Stimulated activated CD8-positive, alpha-beta memory T cell treated with anti-CD3 and anti-CD28 coated beads, Interleukin-4, amount 100 ng/mL, for 1 hour (primary cell): ENCODE measurements at places on chromosomes 16 and 17.
A peak's percentile ranks its signal among the peaks of the same experiment; 100 is the strongest.

GRCh38 chr16:57003439-57004386, 14.4 kb downstream of the NLRC5 start:
- no peak for DNase-seq

- DNase-seq = peak; percentile 59
Observed at GRCh38 chr17:1486802-1487695, 5.4 kb downstream of the MYO1C start.

DNA sequence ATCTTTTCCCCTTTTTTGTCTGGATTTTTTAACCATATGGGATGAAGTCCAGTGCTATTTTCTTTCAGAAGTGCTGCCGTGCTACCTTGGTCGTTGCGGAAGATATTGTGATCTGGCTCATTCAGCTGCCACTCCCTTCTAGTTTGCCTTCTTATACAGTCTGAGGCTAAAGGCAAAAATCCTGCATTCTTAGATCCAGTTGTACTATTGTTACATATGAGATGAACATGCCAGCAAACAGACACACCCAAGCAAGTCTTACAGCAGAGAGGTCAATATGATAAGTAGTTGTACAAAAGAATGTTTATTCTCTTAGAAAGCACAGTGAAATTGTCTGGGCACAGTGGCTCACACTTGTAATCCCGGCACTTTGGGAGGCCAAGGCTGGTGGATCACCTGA, 108.0 kb upstream of the COX10 start:
- DNase-seq = no peak

GRCh38 chr16:84610376-84610775, 7.5 kb downstream of the COTL1 start:
- DNase-seq = no peak

GRCh38 chr17:40167685-40168261, 9.5 kb upstream of the RAPGEFL1 start:
- DNase-seq = no peak

- DNase-seq = no peak
Observed at GRCh38 chr17:63697341-63698286, 2.3 kb downstream of the LIMD2 start.

- no peak for DNase-seq
Observed at GRCh38 chr16:24151482-24151939, 104.6 kb upstream of the CACNG3 start.

DNA sequence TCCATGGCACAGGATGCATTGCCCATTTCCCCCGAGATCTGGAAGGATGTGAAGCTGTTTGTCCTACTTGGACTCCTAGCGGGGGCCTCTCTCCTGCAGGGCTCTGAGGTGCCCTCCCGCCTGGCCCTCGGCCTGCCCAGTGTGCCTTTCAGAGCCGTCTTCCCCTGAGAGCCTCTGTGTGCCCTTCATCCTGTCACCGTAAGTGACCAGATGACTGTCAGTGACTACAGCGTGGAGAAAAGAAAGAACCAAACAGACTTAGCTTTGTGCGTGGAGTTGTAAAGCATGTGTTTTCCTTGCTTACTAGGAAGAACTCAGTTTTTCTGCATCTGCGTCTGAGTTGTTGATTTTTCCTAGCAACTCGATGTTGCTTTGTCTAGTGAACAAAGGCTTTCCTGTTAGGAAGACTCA, 56.1 kb downstream of the BANP start:
- no peak for DNase-seq

GRCh38 chr17:76079956-76080767, 1.2 kb downstream of the ZACN start:
- no peak for DNase-seq

GRCh38 chr16:66207883-66208265, 158.6 kb upstream of the CDH5 start:
- DNase-seq = no peak

GRCh38 chr17:73705594-73705993, 61.3 kb upstream of the SDK2 start:
- no peak for DNase-seq

DNA sequence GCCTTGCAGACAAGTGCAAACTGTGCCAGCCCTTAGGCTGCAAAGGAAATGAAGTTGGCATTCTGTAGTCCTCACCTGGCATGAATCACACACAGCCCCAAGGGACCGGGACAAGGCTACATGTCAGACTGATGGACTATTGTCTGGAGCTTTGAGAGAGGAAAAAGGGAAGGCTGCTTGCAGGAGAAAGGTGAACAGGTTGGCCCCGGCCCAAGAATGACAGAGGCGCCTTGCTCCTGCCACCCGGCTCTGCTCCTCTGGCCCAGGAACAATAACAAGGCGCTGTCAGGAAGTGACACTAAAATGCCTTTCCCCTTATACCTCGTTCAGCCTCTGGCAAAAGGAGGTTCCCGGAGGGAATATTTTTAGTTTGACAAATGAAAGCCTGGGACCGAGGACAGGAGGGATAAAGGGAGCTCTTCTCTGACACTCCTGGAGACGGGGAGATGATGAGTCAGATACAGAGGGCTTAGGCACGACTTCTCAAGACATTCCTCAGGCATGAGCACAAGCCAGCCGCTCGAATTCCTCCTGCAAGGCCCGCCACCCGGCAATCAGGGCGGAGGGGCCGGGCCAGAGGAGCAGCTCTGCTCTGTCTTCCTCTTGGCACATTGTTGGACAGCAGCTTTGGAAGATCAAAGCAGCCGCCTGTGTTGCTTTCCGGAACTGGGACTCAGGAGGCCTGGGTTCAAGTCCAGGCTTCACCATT, 105.8 kb downstream of the NOG start:
- no peak for DNase-seq

DNA sequence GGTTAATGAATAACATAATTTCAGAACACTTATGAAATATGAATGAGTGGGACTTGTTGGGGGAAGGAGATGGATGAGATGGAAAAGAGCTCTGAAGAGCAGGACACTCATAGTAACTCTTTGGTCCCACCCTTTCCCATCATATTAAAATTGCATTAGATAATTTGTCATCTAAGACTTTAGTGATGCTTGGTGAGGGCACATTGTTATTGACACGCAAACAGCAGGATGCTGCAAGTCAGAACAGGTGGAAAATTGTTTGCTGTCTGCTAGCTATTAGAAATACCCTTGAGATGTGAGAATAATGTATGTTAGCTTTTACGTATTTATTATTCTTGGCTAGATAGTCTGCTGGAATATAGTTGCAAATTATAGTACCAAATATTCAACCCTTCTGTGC, 75.7 kb downstream of the TANC2 start:
- DNase-seq = no peak

- DNase-seq = peak; percentile 21
Observed at GRCh38 chr16:38941-39892, 14.2 kb downstream of the POLR3K start.

DNA sequence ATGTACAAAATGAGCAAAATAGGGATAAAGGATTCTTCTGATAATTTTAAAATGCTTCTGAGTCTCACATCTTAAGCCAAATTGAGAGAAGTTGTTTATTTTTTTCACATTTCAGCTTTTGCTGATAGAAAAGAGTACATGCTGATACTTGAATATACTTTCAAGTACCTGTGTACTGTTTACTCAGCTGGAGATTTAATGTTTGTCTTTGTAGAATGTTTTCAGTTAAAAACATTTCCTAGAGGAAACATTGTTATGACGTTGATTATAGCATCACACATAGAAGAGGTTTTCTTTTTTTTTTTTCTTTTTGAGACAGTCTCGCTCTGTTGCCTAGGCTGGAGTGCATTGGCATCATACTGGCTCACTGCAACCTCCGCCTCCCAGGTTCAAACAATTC, 19.7 kb downstream of the ESRP2 start:
- no peak for DNase-seq
